ENCODE measurements at places on chromosomes 6 and 20.

GRCh38 chr6:51644426-51644825, 443.0 kb downstream of the PKHD1 start:
- no peak for DNase-seq

DNA sequence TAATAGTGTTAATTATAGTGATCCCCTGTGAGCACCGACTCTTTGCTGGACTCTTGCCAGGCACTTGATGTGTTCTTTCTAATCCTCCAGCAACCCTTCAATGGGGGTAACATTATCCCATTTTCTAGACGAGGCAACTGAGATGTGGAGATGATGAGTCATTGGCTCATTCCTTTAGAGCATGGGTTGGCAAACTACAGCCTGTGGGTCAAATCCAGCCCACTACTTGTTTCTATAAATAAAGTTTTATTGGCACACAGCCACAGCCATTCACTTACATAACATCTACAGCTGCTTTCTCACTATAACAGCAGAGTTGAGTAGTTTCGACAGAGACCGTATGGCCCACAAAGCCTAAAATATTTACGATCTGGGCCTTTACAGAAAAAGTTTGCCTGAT, 249.5 kb upstream of the KCNG1 start:
- DNase-seq: no peak

DNA sequence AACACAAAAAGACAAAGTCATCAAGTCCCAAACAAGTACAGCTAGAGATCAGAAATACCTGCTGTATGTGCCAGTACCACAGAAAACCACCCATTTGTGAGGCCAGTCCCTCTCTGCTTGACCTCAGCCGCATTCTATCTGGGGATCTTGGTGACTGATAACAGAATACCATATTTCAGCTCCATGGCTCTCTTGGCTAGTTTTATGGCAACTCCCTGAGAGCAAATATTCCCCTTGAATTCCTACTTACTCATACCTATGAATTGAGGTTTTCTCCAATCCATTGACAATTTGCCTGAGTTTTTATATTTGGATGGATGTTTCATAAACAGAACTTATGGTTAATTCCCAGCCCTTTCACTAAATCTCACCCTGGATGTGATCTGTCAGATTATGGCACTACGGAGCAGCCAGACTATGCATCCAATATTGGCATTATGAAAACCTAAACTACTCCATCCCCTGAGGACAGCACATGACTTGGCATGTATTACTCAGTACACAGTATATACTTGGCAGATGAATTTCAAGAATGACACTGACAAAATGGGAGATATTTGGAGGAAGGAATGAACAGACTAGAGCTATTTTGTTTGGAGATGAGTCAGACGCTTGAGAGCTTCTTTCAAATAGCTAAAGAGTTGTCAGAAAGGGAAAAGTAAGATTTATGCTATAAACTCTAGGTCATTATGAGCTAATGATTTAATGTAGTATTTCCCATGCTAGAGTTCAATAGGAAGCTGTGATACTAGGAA, 95.7 kb downstream of the PRDM1 start:
- no peak for DNase-seq

DNA sequence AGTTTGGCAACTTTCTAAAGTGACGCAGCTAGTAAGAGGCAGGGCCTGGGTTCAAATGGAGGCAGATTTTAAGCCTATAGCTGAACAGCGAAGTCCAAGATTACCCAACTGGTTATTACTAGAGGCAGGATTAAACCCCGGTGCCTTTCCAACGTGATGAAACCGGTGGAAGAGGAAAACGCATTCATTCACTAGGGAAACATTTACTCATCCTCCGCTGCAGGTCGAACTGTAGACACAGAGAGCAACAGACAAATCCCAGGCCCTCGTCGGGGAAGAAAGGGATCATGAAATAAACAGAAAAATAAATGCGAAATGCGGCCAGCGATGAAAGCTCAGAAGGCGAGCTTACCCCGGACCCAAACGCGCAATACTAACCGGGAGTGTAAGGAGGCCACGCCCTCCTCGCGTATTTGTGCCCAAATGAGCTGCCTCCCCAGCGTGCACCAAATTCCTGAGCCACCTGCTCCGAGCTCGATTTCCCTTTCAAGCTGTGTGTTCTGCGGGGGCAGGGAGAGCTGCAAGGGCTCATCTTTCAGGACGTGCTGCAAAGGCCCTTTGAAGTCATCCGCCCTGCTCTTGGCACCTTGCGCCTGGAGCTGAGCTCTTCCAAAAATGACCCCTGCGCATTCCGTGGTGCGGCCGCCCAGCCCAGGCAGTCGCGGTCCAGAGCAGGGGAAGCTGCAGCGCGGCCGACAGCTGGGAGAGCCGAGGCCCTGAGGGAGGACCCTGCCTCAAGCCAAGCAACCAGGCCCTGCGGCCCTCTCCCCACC, 46.9 kb downstream of the PDYN start:
- DNase-seq: no peak

GRCh38 chr20:25013478-25014380, 21.2 kb upstream of the APMAP start:
- DNase-seq: no peak

DNA sequence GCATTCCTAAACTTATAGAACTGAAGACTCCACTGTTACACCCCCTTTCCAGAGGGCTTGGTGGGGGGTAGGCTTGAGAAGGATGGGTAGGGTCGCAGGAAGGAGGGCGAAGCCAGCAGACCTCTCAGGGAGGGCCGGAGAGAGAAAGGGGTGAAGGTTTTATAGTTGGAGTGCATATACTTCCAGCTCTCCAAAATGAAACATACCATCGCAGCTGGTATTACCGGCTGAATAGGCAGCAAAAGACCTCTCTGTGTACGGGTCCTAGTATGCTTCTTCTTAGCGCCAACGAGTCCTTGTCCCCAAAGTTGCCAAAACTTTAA, 1.0 kb upstream of the VGLL2 start:
- DNase-seq: no peak

- DNase-seq: no peak
Measured at GRCh38 chr6:17458966-17459365, 65.6 kb downstream of the CAP2 start.

DNA sequence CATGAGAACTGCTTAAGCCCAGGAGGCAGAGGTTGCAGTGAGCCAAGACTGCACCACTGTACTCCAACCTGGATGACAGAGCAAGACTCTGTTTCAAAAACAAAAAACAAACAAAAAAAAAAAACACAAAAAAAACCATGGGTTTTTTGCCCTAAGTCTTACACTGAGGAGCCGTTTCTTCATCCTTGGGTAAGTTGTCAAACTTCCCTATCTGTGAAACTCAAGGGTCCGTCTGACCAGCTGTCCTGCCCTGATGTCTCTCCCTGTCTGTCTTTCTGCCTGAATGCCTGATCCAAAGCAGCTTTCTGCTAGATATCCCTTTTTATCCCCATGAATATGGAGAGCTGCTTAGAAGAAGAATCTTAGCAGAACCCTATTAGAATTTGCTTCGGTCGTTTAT, 41.3 kb upstream of the CLDN20 start:
- no peak for DNase-seq

DNA sequence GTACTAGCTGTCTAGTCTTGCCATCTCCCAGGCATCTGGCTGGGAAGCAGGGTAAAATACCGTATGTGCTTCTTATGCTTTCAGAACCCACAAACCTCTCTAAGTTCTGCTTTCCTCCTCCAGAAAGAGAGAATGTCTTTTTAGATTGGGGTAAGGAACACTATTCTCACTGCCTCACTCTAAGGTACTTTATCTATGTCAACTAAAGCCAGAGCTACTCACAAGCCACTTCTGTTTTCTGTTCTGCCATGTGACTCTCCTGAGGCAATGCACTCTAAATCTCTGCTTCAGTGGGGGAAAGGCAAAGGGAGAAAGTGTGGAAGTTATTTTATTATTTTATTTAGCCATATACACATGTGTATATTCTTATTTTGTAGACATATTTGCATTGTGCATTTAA, 15.6 kb downstream of the MEP1A start:
- no peak for DNase-seq

GRCh38 chr20:34311118-34312023, 8.2 kb upstream of the AHCY start:
- DNase-seq: no peak

DNA sequence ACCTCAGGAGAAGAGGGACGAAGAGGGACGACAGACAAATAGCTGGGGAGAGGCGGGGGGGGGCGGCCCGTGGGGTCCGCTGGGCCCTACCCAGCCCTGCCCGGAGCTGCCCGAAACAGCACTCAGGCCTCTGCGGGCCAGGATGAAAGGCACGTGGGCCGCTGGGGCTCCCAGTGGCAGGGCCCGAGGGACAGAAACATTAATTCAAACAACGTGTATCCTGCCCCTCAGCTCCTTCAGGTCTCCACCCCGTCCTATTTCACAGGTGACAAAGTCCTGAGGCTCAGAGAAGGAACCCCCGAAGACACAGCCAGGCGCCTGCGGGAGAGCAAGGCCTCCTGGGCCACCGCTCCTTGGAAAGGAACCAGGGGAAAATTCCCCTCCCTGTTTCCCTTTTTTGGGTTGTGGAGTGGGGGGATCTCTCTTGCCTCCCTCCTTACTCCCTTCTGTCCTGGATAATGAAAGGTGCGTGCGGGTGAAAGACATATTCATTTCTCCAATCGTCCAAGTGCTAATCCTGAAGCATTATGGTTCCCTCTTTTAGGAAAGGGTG, 93.3 kb downstream of the RNASET2 start:
- DNase-seq: no peak

DNA sequence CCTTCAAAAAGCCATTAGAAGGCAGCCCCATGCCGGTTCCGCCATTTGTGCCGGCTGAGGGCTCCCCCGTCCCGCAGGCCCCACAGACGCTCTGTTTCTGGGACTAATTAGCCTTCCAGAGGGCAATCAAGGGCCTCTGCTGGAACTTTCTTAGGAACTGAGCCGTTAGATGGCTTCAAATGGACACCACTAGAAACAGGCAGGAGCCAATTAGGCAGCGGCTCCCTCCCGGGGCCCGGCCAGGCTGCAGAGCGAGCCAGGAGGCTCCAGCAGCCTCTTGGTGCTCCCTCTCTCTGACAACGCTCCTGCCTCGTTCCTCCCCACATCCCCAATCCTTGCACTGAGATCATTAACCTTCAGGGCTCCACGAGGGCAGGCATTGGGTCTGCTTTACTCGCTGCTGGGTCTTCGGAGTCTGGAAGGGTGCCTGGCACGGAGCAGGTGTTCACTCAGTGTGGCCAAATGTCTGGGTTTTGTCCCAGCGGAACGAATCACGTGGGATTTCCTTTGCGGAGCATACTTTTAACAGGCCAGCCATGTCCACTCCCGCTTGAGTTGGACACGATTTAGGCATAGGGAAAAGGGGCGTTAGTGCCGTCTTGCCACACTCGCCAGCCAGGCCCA, 98.3 kb downstream of the TMEM242 start:
- DNase-seq: no peak

GRCh38 chr20:6765469-6766058, 1.9 kb upstream of the BMP2 start:
- DNase-seq: no peak

DNA sequence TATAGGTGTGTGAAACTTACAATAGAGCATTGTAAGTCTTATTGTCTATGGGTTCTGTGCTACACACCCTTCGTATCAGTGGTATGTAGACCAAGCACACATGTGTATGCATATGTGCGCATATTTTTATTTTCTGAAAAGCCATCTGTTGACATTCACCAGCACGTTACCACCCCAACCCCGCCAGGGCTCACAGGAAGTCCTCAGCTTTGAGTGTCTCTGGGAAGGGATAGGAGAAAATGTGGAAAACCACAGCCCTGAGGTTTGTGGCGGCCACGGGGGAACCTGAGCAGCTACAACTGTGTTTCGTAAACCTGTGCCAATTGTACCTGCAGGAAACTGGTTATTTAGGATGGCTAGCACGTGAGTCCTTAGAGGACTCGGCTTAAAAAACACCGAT, 123.3 kb upstream of the PHACTR3 start:
- DNase-seq: no peak

DNA sequence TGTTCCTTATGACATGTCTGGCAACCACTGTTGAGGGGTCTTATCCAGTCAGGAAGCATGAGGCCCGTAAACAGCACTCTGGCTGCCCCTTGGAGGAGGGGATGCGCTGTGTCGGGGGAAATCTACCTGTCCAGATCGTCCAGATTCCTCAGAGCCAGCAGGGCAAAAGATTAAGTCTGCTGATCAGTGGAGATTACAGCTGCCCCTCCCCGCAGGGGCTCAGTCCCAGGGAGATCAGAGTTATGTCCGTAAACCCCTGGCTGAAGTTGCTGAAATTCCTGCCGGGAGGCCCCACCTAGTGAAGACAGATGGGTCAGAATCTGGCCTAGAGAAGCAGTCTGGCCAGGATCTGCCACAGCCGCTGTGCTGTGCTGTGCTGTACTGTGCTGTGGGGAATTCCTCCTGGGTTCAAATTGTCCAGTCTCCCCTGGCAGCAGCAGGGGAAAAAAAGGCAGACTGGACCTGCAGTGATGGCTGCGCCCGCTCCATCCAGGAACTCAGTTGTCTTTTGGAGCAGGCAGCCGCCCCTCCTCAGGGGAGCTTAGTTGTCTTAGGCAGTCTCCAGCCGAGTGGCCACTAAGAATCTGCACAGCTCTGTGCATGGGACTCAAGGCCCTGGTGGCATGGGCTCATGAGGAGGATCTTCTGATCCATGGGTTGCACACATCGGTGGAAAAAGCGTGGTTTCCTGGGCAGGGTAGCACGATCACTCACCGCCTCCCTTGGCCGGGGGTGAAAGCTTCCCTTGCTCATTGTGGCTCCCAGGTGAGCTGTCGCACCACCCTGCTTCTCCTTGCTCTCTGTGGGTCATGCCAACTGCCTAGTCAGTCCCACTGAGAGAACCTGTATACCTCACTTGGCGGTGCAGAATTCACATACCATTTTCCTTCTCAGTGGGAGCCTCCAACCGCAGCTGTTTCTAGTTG, 1368.8 kb upstream of the ADGRB3 start:
- no peak for DNase-seq

GRCh38 chr6:47134476-47135189, 92.5 kb upstream of the ADGRF1 start:
- DNase-seq: peak; percentile 8

DNA sequence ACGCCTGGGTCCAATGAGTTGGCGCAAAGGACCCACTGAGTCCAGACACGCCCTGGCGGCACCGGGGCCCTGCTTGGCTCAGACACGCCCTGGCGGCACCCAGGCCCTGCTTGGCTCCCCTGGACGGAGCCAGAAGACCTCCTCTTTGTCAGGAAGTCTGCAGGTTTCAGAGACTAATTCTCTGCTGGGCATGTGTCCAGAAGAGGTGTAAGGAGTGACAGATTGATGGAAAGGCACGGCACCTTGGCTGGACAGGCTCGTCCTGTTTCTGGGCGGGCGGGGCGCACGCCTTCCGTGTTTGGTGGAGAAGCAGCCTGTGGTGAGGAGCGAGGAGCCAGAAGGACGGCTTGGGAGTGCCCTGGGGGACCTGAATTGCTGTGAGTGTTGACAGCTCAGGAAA, 23.1 kb upstream of the DACT2 start:
- DNase-seq: no peak

- no peak for DNase-seq
Measured at GRCh38 chr6:46687619-46688097, at the start of gene TDRD6. Gene TDRD6, plus strand, starts transcription at chr6:46687885. Its CDS starts 244 bp downstream, at chr6:46688129.
